ENCODE measurements at places on chromosomes 6 and 20.

DNA sequence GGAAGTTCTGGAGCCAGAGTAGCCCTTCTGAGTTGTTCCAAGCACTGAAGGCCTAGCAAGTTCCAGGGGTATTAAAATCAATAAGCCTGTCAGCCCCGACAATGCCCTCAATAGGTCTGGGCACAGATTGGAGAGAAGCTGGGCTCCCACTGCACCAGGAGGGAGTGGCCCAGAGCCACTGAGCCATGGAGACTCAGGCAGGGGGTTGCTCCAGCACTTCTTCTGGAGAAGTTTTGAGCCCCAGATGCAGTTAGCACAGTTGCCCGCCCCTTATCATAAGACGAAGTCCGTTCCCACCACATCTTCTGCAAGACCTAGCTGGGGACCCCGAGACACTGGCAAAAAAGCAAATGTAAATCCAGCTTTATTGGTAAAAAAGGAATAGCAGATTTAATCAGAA, 13.0 kb downstream of the DEFB132 start:
- no peak for DNase-seq

DNA sequence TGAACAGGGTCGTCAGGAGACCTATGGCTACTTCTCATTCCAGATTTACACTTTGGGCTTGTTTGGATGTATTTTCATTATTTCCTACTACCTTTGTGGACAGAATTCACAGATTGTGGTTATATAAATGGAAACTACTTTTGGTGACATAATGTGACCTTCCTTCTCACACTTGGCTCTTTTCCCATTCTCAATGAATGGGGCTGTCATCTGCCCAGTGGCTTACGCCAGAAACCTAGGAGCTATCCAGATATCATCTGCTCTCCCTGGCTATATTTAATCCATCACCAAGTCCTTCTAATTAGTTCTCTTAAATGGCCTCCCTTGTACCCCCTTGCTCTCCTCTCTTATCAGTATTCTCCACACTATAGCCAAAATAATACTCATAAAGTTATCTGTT, 1606.8 kb downstream of the KHDRBS2 start:
- DNase-seq, result no peak

- DNase-seq, result no peak
Observed at GRCh38 chr6:54846857-54847674, 495 bp downstream of the FAM83B start.

GRCh38 chr20:32205843-32206759, 1.4 kb downstream of the PLAGL2 start:
- DNase-seq, result no peak

DNA sequence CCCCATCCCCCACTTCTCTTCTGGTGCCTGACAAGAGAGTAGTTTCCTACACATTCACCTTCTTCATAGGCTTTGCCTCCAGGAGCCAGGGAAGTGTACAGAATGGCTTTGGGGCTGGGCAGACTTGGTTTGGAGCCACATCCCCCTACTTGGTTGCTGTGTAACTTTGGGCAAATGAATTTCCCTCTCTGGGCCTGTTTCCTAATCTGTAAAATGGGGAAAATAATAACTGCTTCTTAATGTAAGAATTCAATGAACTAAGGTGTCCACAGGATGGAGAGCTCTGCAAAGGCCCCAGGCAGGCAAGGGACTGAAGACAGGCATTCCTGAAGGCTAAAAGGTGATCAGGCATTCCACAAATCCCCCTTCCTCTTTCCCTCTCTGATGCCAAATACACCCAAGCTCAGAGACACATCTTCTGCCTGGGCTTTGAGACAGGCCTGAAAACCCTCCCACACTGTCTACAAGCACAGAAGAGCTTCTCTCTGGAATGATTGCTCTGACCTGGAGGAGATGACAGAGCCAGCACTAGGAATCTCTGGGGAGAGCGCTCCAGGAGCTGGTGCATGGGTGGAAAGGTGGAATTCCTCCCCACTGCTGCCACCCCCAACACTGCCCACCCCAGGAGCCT, 6.9 kb upstream of the C20orf203 start:
- DNase-seq, result no peak

DNA sequence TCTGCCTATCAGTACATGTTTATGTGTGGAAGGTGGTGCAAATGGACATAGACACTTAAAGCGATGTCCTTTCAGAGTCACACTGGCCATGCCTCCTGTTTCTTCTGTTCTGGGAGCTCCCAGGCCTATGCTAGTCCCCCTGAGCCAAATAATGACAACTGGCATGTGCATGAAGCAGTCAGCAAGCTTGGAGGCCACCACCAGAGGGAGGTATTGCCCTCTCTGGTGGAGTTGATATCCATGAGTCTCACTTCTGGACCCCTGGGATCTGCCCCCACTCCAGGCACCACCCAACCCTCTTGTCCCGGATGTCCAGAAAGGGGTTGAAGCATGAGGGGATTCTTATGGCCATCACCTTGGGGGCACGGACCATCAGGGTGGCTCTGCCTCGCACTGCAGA, 172.2 kb downstream of the AIG1 start:
- no peak for DNase-seq

GRCh38 chr20:11651138-11651537, 266.6 kb upstream of the BTBD3 start:
- no peak for DNase-seq

GRCh38 chr6:138944412-138944811, 43.6 kb downstream of the REPS1 start:
- DNase-seq, result no peak

- DNase-seq, result no peak
Observed at GRCh38 chr6:109351231-109352130, 30.8 kb downstream of the CD164 start.

DNA sequence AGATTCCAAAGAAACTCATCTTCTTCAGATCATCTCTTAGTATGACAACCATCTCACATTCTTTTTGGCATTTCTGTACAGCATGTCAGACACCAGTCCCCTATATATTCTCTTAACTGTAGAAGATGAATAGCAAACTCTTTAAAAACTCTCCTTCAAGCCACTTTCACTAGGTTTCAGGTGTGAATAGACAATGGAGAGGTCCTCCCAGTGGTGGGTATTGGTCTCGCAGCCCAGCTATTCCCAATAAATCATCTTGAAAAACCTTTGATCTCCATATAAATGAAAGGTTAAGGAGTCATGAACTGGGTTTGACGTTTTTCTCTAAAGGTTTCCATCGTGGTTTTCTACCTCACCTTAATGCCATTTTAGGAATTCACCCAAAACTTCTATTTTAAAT, 180.0 kb downstream of the GJA1 start:
- DNase-seq, result no peak

GRCh38 chr6:31540640-31541039, 1.2 kb downstream of the DDX39B start:
- DNase-seq, result no peak

- DNase-seq, result no peak
Observed at GRCh38 chr6:4906293-4907276, 97.3 kb downstream of the RPP40 start.

Measured in NCI-H2029 (cell line).